ENCODE measurements at places on chromosomes 6 and 20.
A peak's percentile ranks its signal among the peaks of the same experiment; 100 is the strongest.

DNA sequence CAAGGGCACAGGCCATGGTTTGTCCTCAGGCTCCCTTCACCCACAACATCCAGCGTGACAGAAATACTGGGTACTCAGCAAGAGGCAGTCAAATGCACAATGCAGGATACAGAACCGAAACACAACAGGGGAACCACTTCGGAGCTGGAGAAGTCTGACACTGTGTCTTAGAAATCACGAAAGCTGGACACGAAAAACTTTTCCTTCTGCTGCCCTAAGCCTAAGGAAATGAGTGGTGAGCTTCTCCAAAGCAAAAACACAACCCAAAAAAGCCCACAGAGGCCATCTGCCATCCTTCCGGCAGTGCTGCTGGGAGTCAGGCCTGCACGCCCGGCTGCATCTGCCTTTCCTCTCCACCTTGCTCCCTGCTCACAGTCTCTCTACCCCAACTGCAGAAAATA lies 106.3 kb downstream of the SLC23A2 start:
- DNase-seq: no peak

DNA sequence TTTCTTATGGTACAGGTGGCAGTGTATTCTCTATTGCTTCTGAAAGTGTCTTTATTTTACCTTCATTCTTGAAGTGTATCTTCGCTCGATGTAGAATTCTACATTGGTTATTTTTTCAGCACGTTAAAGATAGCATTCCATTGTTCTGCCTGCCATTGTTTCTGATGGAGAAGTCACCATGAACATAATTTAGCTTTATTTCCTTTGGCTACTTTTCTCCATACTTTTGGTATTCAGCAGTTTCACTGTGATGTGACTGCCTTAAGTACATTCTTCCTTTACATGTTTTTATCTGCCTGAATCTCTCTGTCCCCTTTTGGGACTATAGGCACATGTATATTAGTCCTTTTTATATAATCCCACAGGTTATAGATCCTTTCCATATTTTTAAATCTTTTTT lies 19.0 kb downstream of the ZNF133 start:
- DNase-seq: no peak

DNA sequence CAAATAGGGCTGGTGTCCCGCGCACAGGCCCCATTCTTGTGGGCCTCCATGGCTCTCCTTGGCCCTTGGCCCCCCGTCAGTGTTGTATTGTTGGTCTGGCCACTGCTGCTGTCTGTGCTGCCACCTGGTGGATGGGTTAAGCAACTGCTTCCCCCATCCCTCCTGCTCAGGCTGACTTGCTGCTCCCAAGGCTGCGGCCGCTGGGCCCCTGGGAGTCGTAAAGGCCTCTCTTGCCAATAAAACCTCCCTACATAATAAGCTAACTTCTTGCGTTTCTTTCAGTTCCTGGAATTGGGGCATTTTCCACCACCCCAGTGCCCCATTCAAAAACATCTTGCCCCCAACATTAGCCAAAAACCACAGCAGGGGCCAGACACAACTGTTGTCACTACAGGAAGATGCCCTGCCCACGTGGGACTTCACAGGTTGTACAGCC lies 27.1 kb downstream of the CD83 start:
- peak; percentile 28 for DNase-seq

- DNase-seq: no peak
Measured at GRCh38 chr6:147711476-147711875, 203.0 kb downstream of the SAMD5 start.

DNA sequence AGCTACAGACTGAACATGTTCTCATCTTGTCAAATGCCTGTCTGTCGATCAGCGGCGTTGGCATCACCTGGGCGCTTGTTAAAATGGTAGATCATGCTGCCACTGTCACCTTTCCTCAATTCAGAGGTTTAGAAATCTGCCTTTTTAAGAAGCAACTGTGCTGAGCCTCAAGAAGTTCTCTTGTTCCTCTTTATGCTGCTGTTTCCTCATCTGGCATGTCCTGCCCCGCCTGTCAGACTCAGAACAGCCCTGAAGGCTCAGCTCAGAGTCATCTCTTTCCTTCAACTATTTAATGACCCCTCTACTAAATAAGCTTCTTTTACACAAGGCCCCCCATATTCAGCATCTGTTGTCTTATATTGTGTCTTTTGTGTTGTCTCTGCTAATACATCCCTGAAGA lies 368.2 kb downstream of the EPM2A start:
- no peak for DNase-seq

DNA sequence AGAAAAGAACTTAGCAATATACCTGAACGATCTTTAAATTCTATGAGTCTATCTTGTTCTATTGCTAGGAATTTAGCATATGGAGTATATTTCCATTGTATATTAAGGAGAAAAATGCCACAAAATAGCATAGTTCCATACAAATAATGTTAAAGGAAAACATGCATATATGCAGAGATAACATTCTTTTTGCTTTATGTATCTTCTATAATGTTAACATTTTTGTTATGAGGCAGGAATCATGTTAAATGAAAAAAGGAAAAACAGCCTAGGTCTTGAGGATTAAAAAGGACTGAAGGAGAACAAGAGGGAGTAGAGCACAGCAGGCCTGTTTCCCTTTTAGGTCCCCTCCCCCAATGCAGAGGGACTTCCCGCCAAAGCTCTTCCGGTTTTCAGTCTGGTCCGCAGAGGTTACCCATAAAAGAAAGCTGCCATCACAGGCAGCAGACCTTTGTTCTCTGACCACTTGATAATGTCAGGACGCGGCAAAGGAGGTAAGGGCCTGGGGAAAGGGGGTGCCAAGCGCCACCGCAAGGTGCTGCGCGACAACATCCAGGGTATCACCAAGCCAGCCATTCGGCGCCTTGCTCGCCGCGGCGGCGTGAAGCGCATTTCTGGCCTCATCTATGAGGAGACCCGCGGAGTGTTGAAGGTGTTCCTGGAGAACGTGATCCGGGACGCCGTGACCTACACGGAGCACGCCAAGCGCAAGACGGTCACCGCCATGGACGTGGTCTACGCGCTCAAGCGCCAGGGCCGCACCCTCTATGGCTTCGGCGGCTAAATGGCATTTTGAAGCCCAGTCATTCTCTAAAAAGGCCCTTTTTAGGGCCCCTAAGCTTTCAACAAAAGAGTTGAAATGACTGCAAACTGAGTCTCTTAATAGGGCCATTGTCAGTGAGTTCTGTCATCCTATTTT lies 108.4 kb upstream of the PRSS16 start:
- DNase-seq: no peak

- DNase-seq: no peak
Measured at GRCh38 chr6:25058941-25059340, 123.2 kb upstream of the RIPOR2 start.

DNA sequence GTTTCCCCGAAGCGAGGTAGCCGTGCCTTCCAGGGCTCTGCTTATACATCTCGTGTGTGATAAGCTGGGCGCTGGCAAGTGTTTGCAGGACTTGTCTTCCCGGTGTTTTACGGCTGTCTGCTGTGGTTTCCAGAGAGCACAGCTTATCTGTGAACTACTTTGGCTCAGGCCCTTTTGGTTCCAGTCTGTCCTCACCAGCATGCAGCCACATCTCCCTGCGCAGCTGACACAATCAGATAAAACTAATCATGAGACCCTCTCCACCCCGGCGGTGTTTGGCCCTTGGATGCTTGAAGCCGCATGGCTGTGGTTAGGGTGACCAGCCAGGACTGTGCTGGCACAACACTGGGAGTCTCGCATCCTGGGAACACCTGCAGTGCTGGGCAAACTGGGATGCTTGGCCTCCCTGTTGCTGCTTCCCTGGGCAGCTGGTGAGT lies 241.8 kb upstream of the FOXQ1 start:
- no peak for DNase-seq

DNA sequence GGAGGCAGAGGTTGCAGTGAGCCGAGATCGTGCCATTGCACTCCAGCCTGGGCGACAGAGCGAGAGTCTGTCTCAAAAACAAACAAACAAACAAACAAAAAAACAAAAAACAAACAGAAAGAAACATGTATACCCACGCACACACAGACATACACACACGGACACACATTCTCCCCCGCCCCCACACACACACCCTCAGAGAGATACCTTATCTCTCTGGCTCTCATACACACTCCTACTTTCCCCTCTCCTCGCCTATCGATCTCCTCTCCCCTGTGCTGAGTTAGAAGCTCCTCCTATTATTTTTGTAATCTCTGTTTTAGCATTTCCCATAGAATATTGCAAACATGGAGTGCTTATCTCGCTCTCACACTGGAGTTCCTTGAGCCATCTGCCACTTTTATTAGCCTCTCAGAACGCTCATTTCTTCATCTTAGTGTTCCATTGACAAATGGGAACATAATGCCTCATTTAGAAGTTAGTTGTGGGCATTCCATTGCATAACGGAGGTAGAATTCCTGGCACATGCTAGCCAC lies 144.2 kb upstream of the CITED2 start:
- DNase-seq: no peak

GRCh38 chr6:94463306-94463705 lies 1043.9 kb upstream of the EPHA7 start:
- DNase-seq: no peak

GRCh38 chr20:53707371-53708055 lies 113.9 kb upstream of the ZNF217 start:
- no peak for DNase-seq

DNA sequence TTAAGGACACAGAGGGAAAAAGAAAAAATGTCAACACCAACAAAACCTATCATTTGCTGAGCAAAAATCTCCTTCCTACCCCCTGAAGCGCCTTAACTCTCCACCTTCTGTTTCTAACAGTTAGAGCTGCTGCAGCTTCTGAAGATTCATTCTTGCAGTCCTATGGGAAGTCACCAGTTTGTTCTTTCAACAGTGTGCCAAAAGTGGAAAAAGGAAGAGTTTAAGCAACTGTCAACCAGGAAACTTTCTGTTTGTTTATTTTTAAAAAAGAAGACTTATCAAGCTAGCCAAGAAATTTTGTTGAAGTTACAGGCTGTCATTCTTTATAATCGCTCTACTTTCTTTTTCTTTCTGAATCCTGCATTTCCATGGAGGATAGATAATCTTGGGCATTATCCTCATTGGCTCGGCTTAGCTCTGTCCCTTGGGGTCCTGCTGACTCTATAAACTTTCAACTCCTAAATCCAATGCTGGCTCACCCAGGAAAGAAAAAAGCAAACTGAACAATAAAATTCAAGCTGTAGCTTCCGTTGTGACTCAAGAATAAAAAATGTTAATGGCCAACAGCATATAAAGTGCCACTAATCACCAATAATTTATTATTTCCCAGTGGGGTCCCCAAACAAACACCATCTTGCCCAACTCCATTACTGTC lies 172.8 kb upstream of the CITED2 start:
- no peak for DNase-seq

DNA sequence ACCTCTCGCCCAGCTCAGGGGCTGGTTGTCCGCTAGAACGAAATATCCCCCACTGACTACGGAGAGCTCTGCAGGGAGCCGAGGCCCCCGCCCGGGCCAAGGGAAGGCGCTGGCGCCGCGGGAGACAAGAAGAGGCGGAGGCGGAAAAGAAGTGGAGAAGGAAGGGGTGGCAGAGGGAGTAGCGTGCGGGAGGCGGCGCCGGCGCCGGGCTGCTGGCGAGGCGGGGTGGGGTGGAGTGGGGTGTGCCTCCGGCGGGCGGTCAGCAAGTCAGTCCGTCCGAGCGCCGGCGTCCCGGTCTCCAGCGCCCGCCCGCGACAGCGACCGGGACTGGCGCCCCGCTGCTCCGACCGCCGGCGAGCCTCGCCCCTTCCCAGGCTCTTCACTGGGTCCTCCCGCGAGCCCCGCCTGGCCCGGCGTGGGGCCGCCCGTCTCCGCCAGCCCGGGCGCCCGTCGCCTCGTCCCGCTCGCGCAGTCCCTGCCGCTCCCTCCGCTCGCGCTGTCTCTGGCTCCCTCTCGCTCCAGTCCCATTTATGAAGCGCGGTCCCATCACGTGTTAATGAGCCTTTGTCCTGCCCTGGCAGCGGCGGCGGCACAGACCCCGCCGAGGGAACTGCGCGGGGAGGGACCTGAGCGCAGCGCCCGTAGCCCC lies at the start of gene CNR1:
Gene CNR1, minus strand, starts transcription at position 504 of the 649 bp plus-strand sequence. CDS start 21,073 bp downstream, outside the sequence.
- peak; percentile 50 for DNase-seq

DNA sequence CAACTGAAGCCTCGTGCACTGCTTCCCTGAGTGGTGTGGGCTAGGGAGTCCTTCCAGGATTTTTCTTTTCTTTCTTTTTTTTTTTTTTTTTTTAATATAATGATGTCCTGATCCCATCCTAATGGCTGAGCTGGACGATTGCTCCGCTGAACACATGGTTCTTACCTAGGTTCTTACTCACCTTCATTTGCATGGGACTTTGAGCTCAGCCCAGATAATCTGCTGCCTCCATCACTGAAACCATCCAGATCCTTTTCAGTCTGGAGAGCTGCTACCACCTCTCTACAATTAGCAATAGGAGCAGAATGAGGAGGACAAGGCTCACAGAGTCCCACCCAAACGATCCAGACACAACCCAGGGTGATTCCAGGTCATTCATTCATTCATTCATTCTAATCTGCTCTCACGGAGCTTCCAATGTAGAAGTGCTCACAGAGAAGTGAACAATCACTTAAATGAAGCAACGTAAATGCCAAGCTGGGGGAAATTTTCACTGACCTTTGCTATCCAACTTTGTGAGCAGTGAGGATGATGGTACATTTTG lies 246.3 kb upstream of the RREB1 start:
- no peak for DNase-seq

- DNase-seq: no peak
Measured at GRCh38 chr6:137904822-137905617, 38.0 kb downstream of the TNFAIP3 start.

- no peak for DNase-seq
Measured at GRCh38 chr6:142440600-142441293, 138.9 kb downstream of the ADGRG6 start.

DNA sequence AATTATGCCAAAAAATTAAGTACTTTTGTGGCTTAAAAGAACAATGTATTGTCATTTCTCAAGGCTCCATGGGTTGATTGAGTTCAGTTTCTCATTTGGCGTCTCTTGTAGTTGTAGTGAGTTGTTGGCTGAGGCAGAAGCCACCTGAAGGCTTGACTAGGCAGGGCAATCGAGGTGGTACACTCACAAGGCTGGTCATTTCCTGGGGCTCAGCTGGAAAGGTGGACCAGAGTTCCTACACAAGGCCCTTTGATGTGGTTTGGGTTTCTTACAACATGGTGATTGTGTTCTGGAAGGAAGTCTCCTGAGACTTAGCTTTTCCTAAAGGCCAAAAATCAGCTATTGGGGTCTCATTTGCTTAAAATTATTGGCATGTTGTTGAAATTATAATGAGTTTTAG lies 22.6 kb downstream of the MAS1 start:
- DNase-seq: no peak

- DNase-seq: no peak
Measured at GRCh38 chr20:47368301-47368700, 11.8 kb upstream of the ZMYND8 start.

GRCh38 chr6:29092957-29093356 lies 5.8 kb upstream of the OR2B3 start:
- DNase-seq: no peak

GRCh38 chr20:3759884-3760283 lies 7.7 kb downstream of the ADISSP start:
- no peak for DNase-seq
